ENCODE measurements at places on chromosomes 5 and 9.
A peak's percentile ranks its signal among the peaks of the same experiment; 100 is the strongest.

- H3K4me3 ChIP-seq: no peak overlapping the region
- H3K4me1 ChIP-seq: no peaks in the 10 kb centered on the region
- no peaks in the 10 kb centered on the region for H3K36me3 ChIP-seq
- H3K27me3 ChIP-seq: no peaks in the 10 kb centered on the region
These were observed 48.4 kb upstream of the ISOC1 start for GRCh38 chr5:129046151-129046550.

DNA sequence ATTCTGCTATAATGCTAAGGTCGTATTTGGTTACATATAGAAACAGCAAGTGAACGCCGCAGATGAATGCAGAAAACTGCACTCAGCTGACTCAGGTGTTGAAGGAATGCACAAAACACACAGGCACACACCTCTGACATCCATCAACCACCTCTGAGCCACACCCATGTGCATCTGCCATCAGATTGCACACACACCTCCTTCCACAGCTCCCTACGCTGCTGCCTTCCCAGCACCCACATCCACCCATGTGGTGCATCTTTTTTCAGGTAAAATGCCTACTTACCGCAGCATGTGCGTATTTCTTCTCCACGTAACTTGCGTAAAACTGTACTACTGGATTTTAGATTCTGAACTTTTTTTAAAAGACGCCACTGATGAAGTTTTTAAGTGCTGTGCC is 7.1 kb downstream of the STK10 start:
- peak overlapping the region; percentile 79 for H3K27ac ChIP-seq
- no peak for DNase-seq
- H3K27me3 ChIP-seq: no peaks in the 10 kb centered on the region
- peaks cover 78% of the 10 kb centered on the region for H3K36me3 ChIP-seq

GRCh38 chr5:77325921-77326541 is 115.6 kb downstream of the PDE8B start:
- no peaks in the 10 kb centered on the region for H3K27me3 ChIP-seq
- no peak overlapping the region for H3K4me3 ChIP-seq
- H3K36me3 ChIP-seq: no peaks in the 10 kb centered on the region
- H3K27ac ChIP-seq: no peak overlapping the region
- peaks cover 31% of the 10 kb centered on the region for H3K4me1 ChIP-seq

DNA sequence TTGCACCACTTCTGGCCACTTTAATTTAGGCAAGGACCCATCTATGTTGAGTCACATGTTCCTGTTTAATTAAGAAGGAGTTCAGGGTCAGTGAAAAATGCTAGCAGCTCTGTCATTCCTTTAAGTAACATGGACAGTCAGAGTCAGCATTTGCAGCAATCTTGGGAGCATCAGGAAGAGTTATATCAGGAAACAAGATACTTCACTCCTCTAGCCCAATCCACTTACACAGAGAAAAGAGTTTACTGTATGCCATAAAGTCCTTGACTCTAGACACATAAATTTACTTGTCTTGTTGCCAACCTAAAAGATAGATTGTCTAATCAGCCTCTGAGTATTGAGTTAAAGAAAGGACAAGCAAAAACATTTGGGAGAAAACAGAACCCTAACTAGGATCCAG is 266.7 kb downstream of the PJA2 start:
- no peaks in the 10 kb centered on the region for H3K36me3 ChIP-seq
- H3K4me1 ChIP-seq: no peaks in the 10 kb centered on the region
- no peak for DNase-seq
- H3K4me3 ChIP-seq: no peak overlapping the region
- H3K27ac ChIP-seq: no peak overlapping the region

DNA sequence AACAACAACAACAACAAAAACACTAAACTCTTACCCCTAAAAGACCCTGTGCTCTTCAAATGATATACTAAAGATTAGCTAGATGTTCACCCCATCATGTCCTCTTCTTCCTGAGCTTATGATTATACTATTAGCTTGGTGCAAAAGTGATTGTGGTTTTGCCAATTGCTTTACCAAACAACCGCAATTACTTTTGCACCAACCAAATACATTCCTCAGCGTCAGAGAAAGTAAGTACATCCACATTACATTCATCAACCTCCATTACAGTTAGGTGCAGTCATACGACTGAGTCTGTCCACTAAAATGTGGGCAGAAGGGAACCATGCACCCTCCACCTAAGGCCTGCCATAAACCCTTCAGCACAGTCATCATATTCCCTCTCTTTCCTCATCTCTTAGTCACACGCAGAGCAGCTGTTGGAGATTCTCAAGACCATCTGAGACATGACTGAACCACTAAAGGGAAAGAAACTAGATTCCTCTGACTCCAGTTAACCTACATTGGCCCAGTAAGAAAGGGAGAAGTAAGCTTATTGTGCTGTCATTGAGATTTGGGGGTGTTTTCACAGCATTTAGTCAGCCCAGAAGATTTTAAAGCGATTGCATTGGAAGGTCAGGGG is 181.6 kb upstream of the TLE4 start:
- H3K27me3 ChIP-seq: no peaks in the 10 kb centered on the region
- no peak overlapping the region for H3K27ac ChIP-seq
- no peaks in the 10 kb centered on the region for H3K36me3 ChIP-seq
- no peak overlapping the region for H3K4me3 ChIP-seq

GRCh38 chr5:121366515-121366914 is 485.2 kb upstream of the FTMT start:
- no peak for DNase-seq
- no peak overlapping the region for H3K4me3 ChIP-seq
- no peaks in the 10 kb centered on the region for H3K36me3 ChIP-seq
- no peaks in the 10 kb centered on the region for H3K4me1 ChIP-seq
- H3K27ac ChIP-seq: no peak overlapping the region

DNA sequence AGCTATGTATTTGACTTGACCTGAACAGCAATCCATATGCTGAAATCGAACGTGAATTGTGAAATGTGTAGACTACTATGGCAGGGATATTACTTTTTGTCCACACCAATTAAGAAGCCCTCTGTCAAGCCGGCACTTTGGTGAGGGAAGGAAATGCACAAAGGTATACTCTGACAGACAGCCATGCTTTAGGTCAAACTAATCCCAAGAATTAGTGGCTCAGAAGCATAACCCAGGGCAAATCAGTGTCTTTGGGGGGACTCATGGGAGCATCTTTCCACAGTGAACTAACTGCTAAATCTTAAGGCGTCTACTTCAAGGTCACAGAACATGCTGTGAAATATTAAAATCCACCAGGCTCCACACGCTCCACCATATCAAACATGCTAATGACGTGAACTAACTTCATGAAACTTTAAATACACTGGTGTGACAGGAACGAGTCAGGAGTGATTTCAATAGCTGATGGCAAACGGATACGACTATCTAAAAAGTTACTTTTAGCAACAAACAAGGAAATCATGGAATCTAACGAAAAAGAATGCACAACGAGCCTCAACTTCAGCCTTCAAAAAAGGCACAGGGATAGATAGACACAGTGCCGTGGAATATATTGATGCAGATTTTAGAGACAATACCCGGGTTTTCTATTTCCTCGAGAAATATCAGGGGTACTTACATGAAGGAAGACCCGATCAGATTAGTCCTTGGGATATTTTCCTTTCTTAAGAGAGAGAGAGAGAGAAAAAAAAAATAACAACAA is 527 bp downstream of the MEF2C start:
- H3K4me1 ChIP-seq: peaks cover 18% of the 10 kb centered on the region
- no peak for DNase-seq
- H3K27ac ChIP-seq: no peak overlapping the region
- H3K36me3 ChIP-seq: no peaks in the 10 kb centered on the region

DNA sequence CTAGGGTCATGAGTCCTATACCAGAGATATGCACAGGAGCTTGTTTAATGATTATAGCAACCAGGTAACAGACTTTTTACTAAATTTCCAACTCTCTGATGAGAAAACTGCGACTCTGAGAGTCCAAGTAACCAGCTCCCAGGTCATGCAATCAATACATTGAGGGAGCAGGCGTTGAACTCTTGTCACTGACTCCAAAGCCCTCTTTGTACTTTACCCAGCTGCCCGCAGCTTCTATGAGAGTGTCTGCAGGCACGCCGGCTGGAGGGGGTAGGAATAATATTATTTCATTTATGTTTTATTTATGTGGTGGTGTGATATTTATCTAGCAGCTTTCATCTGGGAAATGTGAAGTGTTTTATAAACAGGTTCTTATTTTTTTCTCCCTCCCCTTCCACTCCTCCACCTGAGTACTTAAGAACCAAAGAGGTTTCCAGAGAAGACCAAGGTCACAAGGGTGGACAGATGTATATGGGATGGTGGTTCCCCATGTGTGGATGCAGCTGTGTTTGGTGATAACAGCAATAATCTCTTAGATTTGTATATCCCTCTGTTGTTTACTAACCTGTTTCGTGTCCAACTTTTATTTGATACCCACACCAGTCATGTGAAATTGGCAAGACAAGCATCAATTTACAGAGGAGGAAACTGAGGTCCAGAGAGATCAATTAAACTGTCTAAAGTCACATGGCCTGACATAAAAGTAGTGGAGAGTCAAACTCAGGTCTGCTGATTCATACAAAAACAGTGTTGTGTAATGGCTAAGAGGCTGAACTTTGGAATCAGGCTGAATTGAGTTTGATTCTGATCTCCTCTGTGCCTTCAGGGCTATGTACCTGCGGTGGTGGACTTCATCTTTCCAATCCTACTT is 140.2 kb upstream of the TRIM32 start:
- no peaks in the 10 kb centered on the region for H3K4me1 ChIP-seq
- H3K36me3 ChIP-seq: no peaks in the 10 kb centered on the region
- no peak overlapping the region for H3K27ac ChIP-seq
- H3K27me3 ChIP-seq: no peaks in the 10 kb centered on the region
- no peak for DNase-seq

DNA sequence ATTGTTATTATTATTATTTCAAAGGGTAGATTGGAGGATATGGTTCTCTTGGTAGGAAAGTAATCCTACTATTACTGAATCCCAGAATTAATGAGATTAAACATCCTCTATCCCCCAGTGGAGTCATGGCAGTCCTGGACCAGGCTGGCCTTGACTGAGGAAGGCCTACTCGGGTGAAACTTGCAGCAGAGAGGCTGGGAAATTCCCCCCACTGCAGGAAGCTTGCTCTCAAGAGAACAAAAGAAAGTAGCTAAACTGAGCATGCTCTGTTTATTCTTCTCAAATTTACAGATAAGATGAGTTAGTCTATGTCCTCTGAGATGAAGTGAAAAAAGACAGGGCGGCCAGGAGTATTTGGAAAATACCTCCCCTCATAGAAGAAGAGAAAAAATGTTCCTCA is 233.9 kb upstream of the RPS23 start:
- H3K36me3 ChIP-seq: no peaks in the 10 kb centered on the region
- H3K27ac ChIP-seq: no peak overlapping the region

DNA sequence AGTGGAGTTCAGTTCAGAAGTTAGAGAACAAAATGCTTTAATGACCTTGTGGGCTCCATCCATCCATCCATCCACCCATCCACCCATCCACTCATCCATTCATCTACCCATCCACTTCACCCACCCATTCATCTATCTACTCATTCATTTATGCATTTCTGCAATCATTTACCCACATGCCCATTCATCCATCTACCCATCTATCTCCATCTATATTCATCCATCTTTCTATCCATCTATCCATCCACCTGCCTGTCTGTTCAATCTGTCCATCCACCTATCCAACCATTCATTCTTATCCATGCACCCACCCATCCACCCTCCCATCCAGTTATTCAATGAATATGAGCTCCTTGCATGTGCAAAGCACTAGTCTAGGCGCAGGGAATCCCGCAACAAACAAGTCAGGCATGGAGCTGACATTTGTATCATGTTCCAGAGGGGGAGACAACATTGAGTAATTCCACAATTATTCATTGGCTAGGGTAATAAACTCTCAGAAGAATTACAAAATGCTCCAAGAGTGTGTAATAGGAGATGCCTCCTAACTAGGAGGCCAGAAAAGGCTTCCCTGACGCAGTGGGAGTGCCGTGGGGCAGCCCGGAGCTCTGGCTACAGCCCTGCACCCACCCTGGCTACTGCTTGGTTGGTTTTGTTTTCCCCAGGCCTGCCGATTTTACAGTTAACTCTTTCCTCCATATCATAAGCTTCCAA is 211.2 kb downstream of the NXNL2 start:
- H3K4me1 ChIP-seq: no peaks in the 10 kb centered on the region
- H3K27ac ChIP-seq: no peak overlapping the region
- no peak overlapping the region for H3K4me3 ChIP-seq
- no peak for DNase-seq

DNA sequence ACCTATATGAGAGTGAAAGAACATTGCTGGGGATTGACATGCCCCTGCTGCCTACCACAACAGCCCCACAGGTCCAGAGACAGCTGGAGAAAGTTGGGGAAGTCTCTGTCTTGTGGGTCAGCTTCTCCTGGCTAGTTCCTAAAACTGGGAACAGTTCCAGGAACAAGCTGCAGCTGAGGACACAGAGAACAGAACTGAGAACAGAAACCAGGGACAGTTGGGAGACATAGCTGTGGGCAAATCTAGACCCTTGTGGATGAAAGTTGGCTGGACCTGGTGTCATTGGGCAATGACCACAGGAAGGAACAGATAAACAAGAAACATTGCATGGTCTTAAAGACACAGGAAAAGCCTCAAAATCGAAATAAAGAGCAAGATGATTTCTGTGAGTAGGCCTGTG is 58.3 kb upstream of the MOCS2 start:
- DNase-seq: no peak
- H3K4me1 ChIP-seq: no peaks in the 10 kb centered on the region
- no peak overlapping the region for H3K4me3 ChIP-seq
- H3K27me3 ChIP-seq: peaks cover 17% of the 10 kb centered on the region
- no peak overlapping the region for H3K27ac ChIP-seq
- H3K36me3 ChIP-seq: no peaks in the 10 kb centered on the region

- H3K27me3 ChIP-seq: peaks cover 17% of the 10 kb centered on the region
- DNase-seq: no peak
- no peaks in the 10 kb centered on the region for H3K36me3 ChIP-seq
- H3K4me3 ChIP-seq: no peak overlapping the region
- H3K4me1 ChIP-seq: no peaks in the 10 kb centered on the region
- no peak overlapping the region for H3K27ac ChIP-seq
These were observed 12.9 kb downstream of the HAND1 start for GRCh38 chr5:154465169-154465568.

DNA sequence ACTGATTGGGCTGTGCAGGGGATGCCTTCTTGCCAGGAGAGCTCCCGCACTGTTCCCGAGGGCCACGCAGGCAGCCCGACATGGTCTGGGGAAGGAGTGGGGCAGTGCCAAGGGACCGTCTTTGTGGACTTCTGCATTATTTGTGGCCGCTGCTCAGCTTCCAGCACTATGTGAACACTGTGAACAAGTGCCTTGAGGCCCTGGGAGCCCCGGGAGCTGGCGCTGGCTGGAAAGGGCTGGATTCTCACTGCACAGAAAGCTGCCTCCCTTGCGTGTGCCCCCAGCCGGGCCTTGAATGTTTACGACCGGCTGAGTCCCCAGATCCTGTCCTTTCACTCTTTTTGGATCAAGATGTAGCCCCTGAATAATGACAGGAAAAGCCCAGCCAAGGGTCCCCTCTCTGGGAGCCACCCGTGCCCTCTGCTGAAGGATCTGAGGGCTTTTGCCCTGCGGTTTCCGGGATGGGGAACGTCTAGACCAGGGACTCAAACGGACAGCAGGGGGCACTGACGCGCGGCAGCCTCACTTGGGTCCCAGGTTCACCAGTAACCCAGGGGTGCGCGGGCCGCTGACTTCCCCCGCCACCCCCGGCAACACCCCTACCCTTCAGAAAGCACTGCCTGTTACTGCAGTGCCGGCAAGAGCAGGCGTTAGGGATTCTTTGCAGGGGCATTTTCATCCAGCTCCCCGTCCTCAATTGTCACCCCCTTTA is 98.9 kb upstream of the FCN2 start:
- DNase-seq: no peak
- no peak overlapping the region for H3K4me3 ChIP-seq
- H3K4me1 ChIP-seq: no peaks in the 10 kb centered on the region
- no peaks in the 10 kb centered on the region for H3K27me3 ChIP-seq
- no peak overlapping the region for H3K27ac ChIP-seq
- no peaks in the 10 kb centered on the region for H3K36me3 ChIP-seq
